ENCODE measurements at places on chromosomes 13 and 19. TPM values are rescaled to one million over a fixed set of nuclear protein-coding genes. Genes with fewer than 3 reads are reported as not detected.

Gene CEACAM8
- total RNA-seq: not detected

Gene SELENOV
- total RNA-seq: not detected

Gene NAPSA
- not detected for total RNA-seq

Gene ZNF808
- 16.8 TPM for total RNA-seq

Gene OR7D2
- not detected for total RNA-seq

Gene DPF1
- 2.3 TPM for total RNA-seq

Gene KCNN4
- 6.0 TPM for total RNA-seq

Gene GDF15
- total RNA-seq: 4.9 TPM

Gene CPB2
- not detected for total RNA-seq

Gene CBLC
- not detected for total RNA-seq

Gene KL
- total RNA-seq: under 0.01 TPM

Gene ZNF256
- total RNA-seq: 5.3 TPM

Gene CERS4
- 1.9 TPM for total RNA-seq

Data from hair follicle dermal papilla cell (primary cell).